ENCODE measurements at places on chromosomes 4 and X.

GRCh38 chr4:138560448-138560847 lies 318.3 kb upstream of the SLC7A11 start:
- no peak for DNase-seq

DNA sequence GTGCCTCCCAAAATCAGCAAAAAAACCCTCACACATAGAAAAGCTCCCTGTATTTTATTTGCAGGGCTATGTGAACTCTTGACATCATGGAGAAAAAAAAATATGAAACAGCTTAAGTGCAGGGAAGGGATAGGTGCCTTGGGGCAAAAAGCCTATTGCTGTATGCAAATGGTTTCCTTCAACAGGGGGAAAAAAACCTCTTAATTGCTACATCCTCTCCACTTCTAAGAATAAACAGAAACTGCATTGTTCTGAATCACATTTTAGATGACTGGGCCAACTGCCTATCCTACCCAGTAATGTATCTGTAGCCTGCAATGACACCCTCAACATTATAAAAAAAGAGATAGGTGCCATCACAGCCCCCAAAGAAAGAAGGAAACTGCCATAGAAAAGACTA lies 229.4 kb upstream of the GALNTL6 start:
- DNase-seq, result no peak

- DNase-seq, result no peak
These were observed 154.9 kb downstream of the PARM1 start for GRCh38 chr4:75087865-75088264.

DNA sequence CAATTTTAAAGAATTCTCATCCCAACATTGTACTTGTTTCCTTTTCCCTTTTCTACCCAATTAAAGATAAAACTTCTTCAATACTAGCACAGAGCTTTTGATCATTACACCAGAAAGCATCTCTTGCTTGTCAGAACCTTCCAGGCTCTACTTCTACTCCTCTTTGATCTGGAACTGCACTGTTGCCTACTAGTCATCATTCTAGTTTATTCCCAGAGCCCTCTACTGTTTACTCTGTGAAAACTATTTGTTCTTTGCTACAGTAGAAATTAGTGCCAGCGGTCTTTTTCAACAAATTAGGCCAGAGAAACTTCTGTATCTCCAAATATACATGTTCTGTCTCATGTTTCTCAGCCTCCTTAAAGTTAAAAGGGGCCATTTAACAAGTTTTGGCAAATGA lies 46.8 kb upstream of the TMPRSS11F start:
- DNase-seq, result no peak

DNA sequence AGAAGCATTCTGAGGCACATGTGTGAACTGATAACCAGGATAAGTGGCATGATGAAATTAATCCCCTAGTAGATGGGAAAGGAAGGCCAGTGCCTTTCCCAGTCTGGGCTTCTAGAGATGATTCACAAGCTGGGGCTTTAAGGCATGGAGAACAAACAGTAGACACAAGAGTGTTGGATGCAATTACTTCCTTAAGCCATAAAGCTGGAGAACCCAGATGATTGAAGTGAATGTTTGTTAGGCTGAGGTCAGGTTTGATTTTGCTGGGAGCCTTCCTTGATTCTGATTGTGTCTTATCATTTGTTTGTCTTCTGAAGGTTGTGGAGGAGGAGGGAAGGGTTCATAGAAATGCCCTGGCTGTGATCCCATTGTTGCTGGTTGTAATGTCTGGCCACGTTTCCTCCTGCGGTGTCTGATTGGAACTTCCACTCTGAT lies 125.2 kb downstream of the NHS start:
- no peak for DNase-seq

DNA sequence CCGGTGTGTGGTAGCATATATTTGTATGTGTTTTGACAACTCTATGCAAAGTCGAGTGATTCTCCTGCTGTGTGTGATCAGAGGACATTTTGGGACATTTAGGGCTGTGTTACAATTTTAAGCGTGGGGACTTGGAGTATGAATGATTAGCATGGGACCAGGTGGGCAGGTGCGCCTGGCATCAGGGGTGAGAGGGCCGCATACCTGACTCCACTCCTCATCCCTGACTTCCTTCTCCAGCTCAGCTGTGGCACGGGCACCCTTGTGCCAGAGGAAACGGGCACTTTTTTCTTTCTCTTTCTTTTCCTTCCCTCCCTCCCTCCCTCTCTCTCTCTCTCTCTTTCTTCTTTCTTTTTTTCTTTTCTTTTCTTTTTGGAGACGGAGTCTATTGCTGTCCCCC lies 15.7 kb upstream of the PLCXD1 start:
- DNase-seq, result no peak

DNA sequence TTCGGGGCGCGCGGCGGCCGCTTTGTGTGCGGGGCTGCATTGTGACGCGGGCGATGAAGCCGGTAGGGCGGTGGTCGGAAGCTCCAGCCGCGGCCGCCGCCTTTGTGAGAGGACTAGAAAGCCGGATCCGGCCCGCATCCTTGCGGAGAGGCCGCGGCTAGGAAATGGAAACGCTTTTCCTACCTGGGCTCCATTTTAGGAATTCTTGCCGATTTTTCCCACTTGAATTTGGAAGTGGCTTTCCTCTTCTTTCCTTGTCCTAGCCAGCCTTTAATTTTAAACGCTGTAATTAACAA lies 708 bp downstream of the TMSB4X start:
- no peak for DNase-seq

DNA sequence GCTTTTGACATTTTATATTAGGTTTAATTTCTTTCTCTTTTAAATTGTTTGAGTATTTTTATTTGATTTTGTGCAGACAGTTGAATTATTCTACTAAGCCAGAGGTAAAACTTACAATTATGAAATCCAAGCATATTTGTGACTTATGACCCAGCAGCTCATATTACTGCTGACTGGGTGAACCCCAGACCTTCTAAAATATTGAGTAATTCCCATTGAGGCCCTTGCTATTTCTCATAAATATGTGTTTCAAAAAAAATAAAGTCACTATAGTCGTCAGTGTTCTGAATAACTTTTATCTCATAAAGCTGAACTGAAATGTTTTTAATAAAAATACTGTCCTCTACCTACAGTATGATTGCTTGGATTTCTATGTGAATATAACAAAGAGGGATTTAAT lies 303.1 kb downstream of the IQCM start:
- no peak for DNase-seq

DNA sequence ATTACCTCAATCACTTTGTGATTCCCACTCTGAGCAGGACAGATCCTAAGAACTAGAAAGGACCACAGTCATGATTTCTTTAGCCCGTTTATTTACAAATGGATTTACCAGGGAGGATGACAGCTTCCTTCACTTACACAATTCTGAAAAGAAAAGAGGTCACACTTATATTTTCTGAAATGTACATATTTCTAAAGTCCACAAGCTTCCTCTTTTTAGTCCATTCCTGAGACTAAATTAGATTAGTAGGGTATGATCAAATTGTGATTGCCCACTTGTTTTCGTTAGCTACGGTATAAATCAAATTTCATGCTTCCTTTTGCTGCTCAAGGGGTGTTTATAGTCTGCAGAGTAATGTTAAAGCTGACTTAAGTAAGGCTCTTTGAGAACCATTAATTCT lies 7.6 kb upstream of the AMELX start:
- no peak for DNase-seq
